Inflammatory macrophage treated with lipopolysaccharide for 4 hours (primary cell): ENCODE measurements at places on chromosomes 1 and 21.

DNA sequence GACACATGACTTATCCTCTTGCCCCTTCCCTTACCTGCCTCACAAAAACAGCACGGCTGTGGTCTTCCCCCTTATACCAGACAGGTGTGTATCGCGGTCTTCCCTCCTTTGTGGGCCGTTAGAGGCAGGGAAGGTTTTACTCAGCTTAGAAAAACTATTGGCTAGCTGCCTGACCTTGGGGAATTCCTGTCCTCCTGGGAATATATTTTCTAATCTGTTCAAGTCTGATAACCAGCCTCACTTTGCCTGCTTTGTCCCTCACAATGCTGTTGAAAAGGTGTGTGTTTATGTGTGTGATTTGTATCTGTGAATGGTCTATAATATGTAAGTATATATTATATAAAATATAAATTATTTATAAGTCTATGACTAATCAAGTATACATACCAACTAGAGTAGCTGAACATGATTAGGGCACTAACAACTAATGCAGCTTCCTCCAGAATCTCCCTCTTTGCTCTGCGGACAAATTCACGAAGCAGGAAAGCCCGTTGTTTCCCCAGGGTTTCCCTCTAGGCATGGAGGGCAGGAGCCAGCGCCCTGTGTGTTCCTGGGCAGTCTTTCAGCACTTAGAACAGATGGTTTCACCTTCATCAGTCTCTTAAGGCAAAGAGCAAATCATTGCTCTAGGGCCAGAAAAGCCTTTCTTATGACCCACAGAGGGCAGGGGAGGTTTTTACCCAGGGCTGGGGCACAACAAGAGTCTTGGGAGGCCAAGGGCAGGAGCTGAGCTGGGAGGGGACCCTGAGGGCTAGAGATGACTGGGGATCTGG is 25.6 kb downstream of the SLC26A9 start:
- DNase-seq, result no peak

GRCh38 chr21:37202221-37203110 is 64.7 kb downstream of the VPS26C start:
- no peak for DNase-seq

DNA sequence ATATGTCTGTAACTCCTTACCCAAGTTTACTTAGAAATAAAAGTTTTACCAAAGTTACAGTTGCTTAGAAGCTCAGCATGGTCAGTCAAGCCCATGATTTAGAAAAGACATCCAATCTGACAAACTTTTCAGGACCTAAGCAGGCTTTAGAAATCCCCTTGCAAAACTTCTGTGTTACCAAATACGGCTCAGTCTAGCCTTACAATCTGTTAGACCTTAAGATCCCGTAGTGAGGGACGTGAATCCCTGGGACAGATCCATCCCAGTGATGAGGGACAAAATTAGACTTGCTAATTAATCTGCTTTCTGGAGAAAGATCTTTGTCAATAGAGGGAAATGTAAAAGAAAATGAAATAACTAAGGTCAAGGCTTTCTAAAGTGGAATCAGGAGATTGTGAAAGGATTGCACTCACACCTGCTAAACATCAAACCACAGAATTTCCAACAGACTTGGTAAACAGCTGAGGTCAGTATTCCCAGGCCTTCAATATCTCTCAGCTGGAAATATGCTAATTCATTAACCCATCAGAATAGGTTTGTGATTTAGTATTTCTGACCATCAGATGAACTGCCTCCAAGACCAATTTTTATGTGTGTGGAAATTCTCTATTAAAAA is 375.3 kb downstream of the DUSP10 start:
- DNase-seq, result no peak

DNA sequence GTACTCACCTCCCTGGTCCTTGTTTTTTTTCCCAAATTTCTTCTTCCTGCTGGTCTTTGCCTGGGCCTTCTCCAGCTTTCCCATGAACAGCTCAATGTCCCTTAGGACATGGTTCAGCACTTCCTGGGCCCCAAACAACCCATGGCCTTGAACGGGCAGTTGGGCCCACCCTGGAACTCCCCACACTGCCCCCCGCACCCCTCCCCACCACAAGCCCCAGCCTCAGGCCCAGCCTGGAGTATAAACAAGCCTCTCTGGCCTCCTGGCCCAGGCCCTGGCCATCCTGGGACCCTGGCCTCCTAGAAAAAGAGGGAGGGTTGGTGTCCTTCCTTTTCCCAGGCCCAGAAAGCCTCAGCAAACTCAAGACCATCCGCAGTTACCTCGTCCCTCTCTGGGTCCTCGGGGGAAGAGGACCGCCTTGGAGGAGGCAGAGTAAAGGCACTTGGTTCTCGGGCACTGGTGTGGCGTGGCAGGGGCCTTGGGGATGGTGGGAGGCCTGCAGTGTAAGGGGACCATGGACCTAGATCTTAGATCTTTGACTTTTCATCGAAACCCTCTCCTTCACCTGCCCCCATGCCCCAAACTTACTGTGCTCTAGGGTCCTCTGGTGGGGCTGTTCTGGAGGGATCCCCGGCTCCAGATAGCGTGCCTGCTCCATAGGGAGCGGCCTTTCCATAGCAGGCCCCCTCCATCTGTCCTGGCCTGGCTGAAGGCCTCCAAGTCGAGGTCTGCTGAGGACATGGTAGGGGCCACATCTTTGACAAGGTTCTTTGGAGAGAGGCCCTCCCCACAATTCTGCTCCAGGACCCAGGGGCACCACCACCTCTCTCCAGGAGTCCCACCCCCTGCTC is 5.6 kb downstream of the EPS8L3 start:
- no peak for DNase-seq

DNA sequence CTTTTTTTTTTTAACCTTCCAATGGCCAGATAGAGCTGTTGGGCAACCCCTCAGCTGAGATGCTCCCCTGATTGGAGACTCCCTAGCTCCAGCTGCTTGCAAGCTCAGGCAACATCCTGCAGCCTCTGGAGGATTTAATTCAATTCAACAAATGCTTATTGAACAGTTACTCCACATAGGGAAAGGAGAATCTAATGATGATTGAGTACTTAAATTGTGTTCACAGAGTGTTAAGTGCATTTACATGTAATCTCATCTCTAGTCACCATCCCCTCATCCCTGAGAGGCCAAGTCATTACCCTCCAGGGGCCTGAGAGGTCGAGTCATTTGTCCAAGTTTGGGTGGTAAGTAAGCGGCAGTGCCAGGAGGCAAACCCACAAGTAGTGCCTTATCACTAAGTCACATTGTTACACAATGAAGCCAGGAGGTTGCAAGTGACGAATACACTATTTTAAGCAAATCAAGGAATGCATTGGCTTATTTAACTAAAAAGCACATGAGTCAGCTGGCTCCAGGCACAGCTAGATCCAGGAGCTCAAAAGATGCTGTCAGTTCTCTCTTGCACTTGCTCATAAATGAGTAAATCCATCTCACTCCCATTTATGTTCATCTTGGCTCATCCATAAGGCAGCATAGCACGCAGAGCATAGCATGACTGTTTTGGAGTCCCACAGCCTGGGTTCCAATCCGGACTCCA is 64.3 kb downstream of the OPTC start:
- DNase-seq, result peak; percentile 56

DNA sequence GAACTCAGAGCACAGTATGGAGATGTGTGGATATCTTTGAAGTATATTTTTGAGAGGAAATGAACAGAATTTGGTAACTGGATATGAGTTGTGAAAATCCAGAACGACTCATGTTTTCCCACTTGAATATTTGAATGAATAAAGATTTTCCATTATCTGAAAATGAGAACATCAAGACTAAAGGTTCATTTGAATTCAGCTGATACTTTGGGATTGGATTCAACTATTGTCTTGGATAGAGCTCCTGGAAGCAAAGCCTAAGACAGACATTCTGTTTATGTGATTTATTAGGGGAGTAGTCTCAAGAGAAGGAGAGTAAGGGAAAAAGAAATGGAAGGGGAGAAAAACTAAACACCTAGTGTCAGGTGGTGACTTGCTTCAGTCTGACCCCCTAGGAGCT is 256.0 kb upstream of the LYPLAL1 start:
- DNase-seq, result no peak

DNA sequence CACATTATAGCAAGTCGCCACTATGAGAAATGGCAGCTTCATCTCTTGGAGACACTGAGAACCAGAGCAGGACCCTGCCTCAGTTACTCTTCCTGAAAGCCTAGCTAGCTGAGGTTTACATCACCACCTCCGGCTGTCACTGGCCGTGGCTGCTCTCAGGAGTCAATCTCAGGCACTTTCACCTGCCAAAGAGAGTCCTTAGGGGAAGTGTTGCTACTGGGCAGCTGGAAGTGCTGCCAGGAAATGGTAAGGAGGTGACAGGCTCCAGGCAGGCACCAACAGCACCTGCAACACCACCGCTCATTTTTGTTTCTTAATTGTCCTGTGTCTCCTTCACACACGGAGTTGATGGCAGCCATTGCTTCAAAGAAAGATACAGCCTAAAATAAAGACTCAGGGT is 92.5 kb downstream of the DSCAM start:
- DNase-seq, result no peak

- no peak for DNase-seq
Measured at GRCh38 chr1:231192620-231193163, 30.8 kb downstream of the TRIM67 start.

- DNase-seq, result no peak
Measured at GRCh38 chr21:19608101-19608621, 1204.6 kb upstream of the TMPRSS15 start.

DNA sequence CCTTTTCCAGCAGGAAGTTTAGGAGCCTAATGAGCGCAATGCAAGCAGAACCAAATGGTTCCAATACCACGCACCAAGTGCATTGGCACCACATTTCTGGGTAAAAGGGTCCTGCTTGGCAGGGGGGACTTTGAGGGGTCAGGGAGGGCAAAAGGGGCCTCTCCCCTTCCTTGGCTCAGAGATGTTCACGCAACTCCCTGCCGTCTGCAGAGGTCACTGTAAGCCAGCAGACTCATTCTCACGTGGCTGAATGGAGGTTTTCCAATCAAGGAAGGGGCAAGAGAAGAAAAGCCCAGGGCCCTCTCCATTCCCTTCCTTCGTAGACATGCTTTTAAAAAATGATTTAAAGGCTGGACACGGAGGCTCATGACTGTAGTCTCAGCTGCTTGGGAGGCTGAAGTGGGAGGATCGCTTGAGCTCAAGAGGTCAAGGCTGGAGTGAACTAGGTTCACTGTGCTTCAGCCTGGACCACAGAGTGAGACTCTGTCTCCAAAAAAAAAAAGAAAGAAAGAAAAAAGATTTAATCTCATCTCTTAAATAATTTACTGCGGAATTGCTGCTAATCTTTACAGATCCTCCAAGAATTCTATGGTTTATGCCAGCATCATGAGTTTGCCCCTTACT is 80.3 kb downstream of the RUNX3 start:
- DNase-seq, result peak; percentile 51

DNA sequence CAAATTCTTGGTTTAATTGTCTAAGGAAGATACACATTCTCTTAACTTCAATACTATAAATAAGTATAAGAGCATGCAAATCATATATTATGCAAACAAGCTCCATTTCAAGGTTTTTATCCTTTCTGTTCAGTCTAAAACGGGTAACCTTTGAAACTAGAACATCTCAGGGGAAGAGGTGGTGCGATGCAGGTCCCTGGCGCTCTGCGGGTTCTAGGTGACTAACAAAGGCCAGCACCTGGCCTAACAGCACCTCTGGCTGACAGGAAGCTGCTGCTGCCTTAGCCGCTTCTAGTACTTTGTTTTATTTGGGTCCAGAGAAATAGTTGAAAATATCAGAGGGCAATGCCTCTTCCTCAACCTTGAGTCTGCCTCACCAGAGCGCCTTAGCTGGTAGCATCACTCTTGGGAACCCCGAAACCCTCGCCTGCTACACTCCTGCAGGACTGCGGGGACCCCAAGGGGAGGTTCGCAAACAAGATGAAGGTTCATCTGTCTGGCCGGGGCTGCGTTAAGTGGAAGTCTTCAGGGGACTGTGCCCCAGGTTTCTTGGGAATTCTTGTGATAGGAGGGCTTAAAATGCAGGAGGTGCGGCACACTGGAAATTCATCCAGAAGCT is 45.5 kb downstream of the PRDM15 start:
- DNase-seq, result no peak

DNA sequence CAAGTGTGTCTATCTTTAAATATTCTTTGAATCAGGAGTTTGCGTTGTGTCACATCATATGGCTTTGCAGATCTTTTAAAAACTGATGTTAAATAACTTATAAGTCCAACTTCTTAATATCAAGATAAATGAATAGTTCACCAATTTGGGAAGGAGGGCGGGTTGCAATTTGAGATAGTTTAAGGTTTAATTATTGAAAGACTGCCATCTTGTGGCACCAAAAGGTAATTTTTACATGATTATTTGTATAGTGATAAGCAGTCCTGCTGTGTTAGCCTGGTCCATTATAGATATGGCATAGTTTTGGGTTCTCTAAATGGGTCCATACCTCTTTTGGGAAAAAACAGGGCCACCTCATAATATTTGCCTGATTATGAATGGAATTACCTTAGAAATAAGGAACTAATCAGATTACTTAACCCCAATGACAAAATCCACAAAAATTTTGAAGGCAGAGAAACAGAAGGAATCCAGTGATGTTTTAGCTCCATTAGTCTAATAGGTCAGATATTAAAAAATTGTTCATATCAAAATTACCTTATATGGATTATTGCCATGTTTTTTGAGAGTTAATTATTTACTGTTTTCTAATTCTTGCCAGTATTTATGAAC is 64.3 kb downstream of the PRKAA2 start:
- DNase-seq, result peak; percentile 61

DNA sequence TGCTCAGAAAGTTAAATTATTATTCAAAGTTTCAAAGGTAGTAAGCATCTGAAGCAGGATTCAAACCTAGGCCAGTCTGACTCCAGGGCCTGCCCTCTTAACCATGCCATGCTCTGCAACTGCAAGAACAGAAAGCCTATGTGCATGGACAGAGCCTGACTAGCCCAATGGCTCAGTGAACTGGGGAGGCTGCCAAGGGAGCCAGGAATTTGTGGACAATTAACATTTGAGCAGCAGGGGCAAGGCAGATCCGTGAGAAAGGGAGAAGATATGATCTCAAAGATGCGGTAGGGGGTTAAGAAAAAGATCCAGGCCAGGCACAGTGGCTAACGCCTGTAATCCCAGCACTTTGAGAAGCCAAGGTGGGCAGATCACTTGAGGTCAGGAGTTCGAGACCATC is 6.5 kb upstream of the ATP1A4 start:
- DNase-seq, result no peak

GRCh38 chr1:41613689-41614574 is 129.4 kb upstream of the EDN2 start:
- DNase-seq, result peak; percentile 90

DNA sequence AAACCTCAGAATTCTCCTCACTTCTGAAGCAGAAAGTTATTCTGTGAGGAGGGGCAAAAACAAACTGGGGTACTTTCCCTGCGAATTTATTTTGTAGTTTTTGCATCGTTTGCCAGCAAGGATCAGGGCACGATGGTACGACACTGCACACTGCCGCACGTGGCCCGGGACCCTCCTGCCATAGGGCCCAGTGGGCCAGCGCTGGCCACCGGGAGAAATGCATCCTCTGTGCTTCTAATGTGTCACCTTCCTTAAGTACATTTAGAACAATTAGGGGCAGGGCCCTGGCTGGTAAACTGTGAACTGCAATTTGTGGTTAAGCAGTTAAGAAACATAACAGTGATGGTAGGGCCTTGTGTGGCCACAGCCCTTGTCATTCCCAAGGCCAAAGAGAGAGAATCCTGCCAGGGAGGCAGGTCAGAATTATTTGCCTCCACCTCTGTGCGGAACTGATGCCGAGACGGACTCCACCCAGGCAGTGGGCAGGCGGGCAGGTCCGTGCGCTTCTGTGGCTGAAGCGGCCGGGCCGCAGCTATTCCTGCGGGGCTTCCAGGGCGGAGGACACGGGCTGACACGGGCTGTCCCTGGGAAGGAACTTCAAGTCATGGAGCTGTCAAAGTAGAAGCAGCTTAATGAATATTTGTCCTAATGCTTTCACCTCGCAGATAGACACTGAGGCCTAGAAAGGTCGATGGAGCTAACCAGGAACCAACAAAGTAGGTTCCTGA is 12.5 kb downstream of the GPR137B start:
- DNase-seq, result no peak

- DNase-seq, result no peak
Measured at GRCh38 chr1:102798718-102799117, 309.6 kb downstream of the COL11A1 start.
